Spinal cord (tissue), 10 donors: ENCODE measurements at places on chromosomes 5 and 9. TPM values are rescaled to one million over a fixed set of nuclear protein-coding genes. Genes with fewer than 3 reads are reported as not detected.

GRCh38 chr5:155735388-155735787 is 591.6 kb upstream of the SGCD start:
- DNase-seq = no peak

DNA sequence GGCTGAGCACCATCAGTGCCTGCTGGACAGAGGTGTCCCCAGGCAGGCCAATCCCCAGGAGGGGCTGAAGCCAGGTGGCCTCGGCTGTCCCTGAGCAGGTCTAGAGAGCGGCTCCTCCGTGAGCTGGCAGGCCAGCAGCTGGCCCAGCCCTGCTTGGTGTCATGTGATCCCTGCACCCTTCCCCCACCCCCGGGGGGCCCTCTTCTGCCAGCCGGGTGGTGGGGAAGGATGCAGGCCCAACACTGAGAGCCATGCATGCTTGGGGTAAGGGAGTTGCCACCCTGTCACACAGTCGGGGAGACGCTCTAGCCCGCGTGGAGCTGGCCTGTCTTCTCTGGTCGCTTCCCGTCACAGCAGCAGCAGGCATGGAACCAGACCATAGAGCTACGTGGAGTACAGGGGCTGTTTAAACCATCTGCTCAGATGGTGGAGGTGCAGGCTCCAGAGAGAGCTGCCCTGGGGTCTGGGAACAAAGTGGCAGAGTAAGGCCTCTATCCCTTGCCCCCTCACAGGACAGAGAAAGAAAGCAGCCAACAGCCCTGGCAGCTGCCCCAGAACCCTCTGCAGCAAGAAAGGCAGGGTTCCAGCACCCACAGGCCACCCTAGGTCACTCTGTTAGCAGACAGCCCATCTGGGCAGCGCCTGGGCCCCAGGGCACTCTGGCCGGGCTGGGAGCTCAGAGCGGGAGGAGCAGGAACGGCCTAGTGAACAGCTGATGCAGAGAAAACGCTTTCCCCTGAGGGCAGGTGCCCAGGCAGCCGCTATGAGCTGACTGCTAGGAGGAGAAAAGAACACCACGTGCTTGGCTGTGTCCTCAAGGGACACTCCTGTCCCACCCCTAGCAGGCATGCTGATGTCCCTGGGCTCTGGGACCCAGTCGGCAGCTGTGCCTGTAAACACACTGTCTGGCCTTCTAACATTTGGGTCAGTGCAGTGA is 6.8 kb downstream of the RALGDS start:
- DNase-seq = no peak

- DNase-seq = no peak
Observed at GRCh38 chr5:38673671-38674071, 117.2 kb upstream of the LIFR start.

DNA sequence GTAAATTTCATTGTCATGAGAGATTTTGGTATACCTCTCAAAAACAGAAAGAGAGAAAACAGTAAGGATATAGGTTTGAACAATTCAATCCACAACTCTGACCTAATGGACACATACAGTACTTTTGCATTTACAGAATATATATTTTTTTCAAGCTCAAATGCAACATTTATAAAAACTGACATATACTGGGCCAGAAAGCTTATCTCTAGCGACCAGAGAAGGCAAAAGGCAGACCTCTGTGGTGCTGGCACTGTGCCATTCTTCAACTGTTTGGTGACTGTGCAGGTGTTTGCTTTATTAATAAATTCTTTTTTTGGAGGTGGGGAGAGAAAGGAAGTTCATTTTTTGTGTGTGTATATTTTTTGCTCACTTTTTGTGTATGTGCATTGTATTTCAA is 6.0 kb upstream of the PLAC8L1 start:
- no peak for DNase-seq

- peak; percentile 59 for DNase-seq
Observed at GRCh38 chr9:133160742-133161546, 2.8 kb downstream of the GBGT1 start.

GRCh38 chr9:94772144-94772543 is 45.6 kb downstream of the AOPEP start:
- no peak for DNase-seq

GRCh38 chr9:110606179-110606790 is 26.7 kb upstream of the SVEP1 start:
- no peak for DNase-seq

GRCh38 chr5:14183187-14183939 is 40.2 kb downstream of the TRIO start:
- DNase-seq = no peak

GRCh38 chr9:111187376-111187775 is 142.6 kb downstream of the OR2K2 start:
- no peak for DNase-seq

DNA sequence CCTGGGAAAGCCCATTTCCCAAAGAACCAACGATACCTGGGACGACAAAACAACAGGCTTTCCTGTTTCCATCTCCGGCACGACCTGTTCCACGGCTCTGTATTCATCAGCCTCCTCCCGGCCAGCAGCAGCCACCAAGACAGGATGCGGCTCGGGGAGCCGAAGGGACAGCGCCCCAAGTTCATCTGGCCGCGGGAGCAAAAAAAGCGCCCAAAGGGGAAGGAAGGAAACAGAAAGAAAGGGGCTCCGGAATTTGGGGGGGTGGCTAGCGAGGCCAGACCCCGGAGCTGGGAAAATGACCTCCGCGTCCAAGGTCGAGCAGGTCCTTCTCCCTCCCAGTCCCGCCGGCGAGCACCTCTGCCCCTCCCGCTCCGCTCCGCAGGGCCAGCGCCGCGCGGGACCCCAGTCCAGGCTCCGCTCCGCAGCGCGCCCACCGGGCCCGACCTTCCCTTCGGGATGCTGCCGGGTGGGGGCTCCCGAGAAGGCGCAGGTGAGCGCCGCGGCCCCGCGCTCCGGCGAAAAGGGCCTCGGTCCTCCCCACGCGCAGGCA is 608 bp downstream of the ELOVL7 start:
- DNase-seq = no peak

DNA sequence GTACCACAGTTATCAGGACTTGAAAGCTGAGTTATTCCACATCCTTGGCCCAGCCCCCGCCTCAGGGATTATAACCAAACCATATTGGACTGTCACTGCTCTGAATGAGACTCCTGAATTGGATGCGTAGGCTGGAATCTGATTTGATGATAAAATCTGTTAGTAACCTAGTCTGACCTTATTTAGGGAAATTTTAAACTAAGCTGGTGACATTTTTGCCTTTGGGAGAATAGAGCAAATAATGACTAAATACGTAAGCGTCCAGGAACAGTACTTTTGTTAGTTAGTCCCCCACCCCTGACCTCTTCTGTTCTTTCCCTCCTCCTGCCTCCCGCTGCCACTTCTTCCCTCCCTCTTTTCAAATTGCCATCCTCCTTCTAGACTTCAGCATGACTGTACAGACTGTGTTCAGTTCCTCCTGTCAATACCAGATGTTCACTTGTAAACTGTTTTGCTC is 92.6 kb downstream of the TLE4 start:
- DNase-seq = peak; percentile 55

DNA sequence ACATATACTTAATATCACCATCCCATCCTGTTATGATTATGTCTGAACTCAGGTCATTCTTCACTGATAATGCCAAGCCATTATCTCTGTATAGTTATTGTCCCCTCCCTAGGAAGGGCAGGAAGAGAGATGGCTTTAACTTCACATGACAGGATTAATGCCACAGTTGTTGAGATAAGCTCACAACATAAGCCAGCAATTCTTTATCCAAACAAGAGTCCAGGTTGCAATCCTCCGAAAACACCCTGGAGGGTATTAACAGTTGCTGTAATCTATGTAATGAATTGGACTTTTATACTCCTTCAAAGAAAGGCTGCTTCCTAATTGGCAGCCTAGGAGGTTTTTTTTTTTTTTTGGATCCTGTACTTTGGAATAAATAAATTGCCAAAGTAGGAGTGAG is 779.4 kb downstream of the SEMA5A start:
- no peak for DNase-seq

DNA sequence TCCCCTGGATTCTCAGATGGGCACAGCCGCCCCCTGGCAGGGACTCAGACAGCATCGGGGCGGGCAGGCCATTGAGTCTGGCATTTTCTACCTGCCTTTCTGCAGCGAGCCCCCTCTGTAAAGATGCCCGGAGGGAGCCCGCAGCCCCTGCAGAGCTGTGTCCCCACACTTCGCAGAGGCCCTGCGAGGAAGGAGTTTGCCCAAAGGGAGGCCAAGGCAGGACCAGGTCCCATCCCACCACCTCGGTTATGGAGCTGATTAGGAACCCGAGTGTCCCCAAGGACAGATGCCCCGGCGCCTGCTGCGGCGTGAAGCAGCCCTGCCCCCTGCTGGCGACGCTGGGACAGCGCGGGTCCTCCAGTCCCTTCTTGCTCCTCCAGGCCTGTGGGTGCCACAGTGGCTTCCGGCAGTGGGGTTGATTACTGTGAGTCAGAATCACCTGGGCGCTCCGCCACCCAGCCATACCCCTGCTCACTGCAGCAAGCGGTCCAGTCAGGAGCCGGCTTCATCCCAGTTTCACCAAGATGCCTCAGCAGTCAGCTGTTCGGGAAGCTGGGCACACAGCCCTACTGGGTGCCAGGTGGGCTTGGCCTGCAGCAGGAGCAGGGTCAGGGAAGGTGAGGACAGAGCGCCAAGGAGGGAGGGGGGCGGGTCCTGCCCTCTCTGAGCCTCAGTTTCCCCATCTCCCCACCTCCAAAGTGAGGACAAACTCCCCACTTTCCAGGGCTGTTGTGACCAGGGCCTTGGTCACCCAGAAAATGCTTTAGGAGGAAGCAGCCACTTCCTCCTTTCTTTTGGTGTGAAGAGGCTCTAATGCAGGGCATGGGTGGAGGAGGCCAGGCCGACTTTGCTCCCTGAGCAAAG is 117.2 kb downstream of the RXRA start:
- no peak for DNase-seq

- no peak for DNase-seq
Observed at GRCh38 chr9:135908093-135908753, 877 bp upstream of the CAMSAP1 start.

DNA sequence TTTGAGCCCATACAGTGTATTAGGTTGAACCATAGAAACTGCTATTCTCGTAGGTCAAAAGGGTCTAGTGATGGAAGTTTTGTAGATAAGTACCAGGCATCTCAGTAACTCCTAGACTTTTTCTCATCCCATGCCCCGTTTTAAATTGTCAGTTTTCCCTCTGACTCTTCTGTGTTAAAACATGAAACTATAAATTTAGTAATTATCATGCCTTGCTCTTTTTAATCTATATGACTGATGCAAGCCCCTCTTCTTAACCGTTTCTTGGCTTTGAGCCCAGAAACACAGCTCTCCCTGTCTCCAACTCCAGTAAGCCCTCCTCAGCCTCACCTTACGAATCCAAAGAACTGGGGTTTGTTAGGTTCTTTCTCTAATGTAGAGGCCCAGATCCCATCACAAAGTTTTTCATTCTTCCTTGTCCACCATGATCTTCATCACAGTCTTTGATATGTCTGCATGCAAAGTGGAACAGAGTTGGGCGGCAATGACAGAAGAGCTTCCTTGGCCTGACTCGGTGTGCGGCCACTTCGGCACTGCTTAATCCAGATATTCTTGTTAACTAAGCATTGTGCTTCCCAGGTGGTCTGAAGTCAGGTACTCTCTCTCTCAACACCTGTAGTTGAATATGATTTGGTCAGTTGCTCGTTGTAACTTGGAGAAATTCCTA is 21.1 kb downstream of the RGMB start:
- DNase-seq = no peak

DNA sequence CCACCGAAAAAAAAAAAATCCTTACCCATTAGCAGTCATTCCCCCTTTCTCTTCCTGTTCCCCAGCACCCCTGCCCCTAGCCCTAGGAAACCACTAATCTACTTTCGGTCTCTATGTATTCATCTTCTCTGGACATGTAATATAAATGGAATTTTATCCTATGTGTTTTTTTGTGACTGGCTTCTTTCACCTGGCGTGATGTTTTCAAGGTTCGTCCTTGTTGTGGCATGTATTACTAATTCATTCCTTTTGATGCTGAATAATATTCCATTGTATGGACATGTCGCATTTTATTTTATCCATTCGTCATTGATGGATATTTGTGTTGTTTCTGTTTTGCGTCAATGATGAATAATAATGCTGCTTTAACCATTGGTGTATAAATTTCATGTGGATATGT is 42.8 kb upstream of the SH3GL2 start:
- no peak for DNase-seq

GRCh38 chr5:116075191-116075831 is 9.5 kb upstream of the COMMD10 start:
- DNase-seq = no peak

GRCh38 chr5:65734921-65735320 is 12.9 kb downstream of the NLN start:
- no peak for DNase-seq

- no peak for DNase-seq
Observed at GRCh38 chr5:34804913-34805312, 34.1 kb upstream of the TTC23L start.

GRCh38 chr5:4758996-4759395 is 381.1 kb upstream of the ADAMTS16 start:
- DNase-seq = no peak

GRCh38 chr9:34651876-34652601 is at the start of gene IL11RA:
Gene IL11RA, plus strand, starts transcription at chr9:34652185. Its CDS starts 3,033 bp downstream, at chr9:34655218.
- DNase-seq = no peak

DNA sequence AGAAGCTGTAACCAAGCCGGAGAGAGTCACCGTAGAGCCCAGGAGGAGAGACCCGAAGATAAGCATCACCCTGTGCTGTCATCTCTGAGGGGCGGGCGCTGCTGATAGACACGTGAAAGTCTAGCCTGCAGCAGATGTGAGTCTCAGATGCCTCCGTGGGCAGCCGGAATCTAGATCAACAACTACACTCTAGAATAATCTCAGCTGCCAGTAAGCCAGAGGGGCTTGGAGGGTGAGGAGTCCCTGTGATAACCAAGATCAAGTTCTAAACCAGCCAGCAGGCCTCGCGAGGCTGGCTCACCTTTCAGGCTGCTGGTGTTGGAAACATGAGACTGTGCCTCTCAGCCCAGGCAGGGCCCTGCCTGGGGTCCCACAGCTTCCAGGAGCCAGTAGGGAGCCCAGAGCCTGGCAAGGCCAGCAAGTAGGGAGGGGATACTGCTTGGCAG is 54.1 kb downstream of the DAPK1 start:
- DNase-seq = no peak

DNA sequence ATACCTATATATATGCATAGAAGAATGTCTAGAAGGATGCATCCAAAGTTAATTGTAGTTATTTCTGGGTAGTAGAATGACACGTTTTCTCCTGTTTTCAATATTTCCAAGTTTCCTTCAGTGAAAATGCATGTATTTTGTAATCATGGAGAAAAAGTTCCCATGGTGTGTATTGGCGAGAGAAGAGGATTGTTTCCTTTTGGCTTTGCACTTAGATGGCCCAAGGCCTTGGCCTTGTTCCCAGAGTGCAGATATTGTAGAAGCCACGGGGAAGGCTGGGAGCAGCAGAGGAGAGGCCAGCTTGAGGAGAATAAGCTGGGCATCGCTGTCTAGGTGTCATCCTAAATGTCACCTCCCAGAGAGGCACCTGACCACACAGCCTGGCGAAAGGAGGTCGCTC is 44.0 kb downstream of the IRF1 start:
- peak; percentile 43 for DNase-seq

- DNase-seq = no peak
Observed at GRCh38 chr9:129282272-129282671, 104.2 kb upstream of the IER5L start.

GRCh38 chr9:112809906-112810305 is 59.3 kb downstream of the SNX30 start:
- no peak for DNase-seq

The CD180 gene
- 1.2 TPM for polyA plus RNA-seq

The TPPP gene
- 64.0 TPM for polyA plus RNA-seq

The DBH gene
- 1.3 TPM for polyA plus RNA-seq

The WDR31 gene
- 3.6 TPM for polyA plus RNA-seq

The CTSV gene
- polyA plus RNA-seq = 4.0 TPM

The ARL14EPL gene
- polyA plus RNA-seq = not detected

The NR5A1 gene
- polyA plus RNA-seq = 0.09 TPM

The CNTFR gene
- 110 TPM for polyA plus RNA-seq

The ALDH1A1 gene
- 10.6 TPM for polyA plus RNA-seq

The KCNIP1 gene
- polyA plus RNA-seq = 140 TPM

The FAM169A gene
- 37.6 TPM for polyA plus RNA-seq

The SPATA31E1 gene
- polyA plus RNA-seq = not detected
